CD4-positive, alpha-beta T cell treated with Interleukin-6 at 100 ng/mL for 8 hours (primary cell): ENCODE measurements at places on chromosomes 3 and 15.

GRCh38 chr3:53137835-53138446 is 7.7 kb upstream of the RFT1 start:
- DNase-seq = no peak

GRCh38 chr3:138066383-138066782 is 49.0 kb downstream of the DZIP1L start:
- no peak for DNase-seq

GRCh38 chr15:80840182-80841130 is 61.3 kb downstream of the CEMIP start:
- DNase-seq = no peak

- no peak for DNase-seq
Observed at GRCh38 chr3:100703865-100704264, 5.4 kb upstream of the TFG start.

- peak; percentile 73 for DNase-seq
Observed at GRCh38 chr3:50600841-50601591, 10.6 kb downstream of the CISH start.

GRCh38 chr15:35678774-35679173 is 132.8 kb upstream of the DPH6 start:
- no peak for DNase-seq

DNA sequence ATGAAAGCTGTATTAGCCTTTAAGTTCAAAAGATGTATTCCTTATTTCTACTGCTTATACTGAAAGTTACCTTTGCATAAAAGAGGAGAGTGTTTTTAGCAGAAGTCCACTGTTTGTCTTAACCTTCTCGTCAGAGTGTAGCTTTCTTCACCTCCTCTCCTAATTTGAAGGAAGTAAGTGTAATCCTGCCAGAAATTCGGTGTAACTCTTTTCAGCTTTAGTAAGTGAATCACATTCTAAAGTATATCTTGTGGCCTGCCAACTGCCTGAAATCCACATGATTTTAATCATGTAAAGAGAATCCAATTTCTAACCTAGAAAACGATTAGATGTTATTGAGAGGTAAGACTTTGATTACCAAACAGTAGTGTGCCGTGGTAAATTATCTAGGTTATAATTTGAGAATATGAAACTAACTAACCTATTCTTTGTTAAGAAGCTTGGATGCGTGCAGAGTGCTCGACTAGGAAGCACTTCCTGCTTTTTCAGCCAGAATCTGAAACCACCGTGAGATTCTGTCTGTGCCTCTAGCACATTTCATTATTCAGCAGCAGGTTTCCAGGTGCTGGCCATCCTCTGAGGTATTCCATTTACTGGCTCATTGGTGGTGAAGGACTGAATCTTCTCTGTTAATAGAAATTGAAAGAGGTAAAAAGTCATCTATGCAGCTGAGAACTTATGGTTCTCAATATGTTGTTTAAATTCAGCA is 7.5 kb downstream of the GYG1 start:
- peak; percentile 24 for DNase-seq

GRCh38 chr15:50250760-50251394 is 14.6 kb downstream of the HDC start:
- DNase-seq = no peak
